GM03348 (cell line): ENCODE measurements at places on chromosomes 4 and X.

DNA sequence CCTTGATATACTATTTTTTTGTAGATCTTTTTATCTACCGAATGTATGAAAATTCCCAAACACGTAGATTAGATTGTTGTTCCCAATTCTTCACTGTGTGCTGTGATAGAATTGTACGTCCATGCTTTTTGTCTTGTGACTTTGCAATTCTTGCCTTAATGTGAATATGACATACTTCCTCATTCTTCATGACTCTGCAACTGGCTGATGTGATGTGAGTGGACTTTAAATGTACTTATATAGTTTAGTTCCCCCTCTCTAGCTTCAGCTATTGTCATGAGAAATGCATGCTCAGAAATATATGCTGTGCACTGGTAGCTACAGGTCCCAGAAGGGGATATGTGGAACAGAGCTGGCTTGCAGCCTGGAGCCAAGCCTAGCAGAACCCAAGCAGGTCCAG, 89.4 kb downstream of the FTHL17 start:
- DNase-seq, result no peak

- DNase-seq, result no peak
Observed at GRCh38 chrX:12966151-12966550, 8.8 kb upstream of the TMSB4X start.

DNA sequence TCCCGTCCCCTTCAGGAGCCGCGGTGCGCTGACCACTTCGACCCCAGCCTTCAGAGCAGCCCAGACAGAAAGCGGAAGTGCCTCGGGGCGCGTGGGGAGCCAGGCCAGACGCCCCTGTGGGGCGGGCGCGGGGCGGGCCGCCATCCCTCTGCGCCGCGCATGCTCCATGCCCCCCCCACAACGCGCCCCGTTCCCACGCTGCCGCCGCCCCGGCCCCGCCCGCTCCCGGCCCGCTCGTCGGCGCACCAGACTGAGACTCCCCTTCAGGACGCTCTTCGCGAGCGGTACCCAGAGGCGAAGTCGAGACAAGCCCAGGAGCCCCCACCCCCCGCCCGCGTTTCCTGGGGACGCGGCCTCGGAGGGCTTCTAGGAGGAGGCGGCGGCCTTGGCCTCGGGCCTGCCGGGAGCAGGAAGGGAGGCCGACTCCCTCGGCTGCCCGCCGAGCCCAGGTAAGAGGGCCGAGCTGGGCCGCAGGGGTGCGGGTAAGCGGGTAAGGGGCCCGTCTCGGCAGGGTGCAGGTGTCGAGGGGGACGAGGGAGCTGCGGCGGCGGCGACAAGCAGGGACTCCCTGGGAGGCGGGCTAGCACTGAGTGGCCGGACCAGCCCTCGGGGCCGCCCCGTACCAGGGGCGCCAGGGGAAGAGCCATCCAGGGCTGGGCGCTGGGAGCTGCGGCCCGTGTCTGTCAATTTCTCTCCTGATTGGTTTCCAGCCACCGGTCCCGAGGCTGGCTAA, at the start of gene ZFP92:
Gene ZFP92, plus strand, starts transcription at position 218 of the 733 bp plus-strand sequence. CDS start 6,851 bp downstream, outside the sequence.
- DNase-seq, result peak; percentile 81

DNA sequence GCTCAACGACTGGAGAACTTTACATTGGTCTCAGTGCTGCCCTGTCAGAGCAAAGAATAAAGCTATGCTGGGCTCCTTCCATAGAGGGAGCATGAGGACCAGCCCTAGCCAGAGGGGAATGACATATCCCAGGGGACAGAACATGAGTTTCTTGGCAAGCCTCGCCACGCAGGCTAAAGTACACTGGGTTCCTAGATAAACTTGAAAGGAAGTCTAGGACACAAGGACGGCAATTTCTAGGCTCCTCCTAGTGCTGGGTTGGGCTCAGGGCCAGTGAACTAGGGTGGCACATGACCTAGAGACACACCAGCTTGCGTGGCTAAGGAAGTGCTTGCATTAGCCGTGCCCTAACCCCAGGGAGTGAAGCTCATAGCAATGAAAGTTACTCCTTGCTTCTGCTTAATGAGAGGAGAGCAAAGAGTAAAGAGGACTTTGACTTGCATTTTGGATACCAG, 141.0 kb downstream of the MAB21L2 start:
- no peak for DNase-seq
